ENCODE measurements at places on chromosomes 13 and 19.

DNA sequence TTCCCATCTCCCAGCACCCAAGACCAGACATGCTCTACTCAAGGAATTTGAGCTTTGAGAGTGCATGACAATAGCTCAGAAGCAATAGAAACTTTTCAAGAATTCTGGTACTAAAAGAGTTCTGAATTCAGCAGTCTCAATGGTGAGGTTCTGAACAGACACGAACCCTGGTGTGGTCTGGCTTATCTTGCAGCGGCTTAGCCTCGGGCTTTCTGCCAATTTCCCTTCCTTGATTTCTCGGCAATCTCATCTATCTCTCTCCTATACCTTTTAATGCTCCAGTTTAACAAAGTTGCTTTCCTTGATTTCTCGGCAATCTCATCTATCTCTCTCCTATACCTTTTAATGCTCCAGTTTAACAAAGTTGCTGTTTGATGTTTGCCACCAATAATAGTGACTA, 174.6 kb downstream of the SPRY2 start:
- no peak for DNase-seq

GRCh38 chr13:85216576-85216975, 582.6 kb downstream of the SLITRK6 start:
- no peak for DNase-seq

GRCh38 chr13:32173881-32174280, 141.3 kb downstream of the ZAR1L start:
- DNase-seq: no peak

- DNase-seq: no peak
Measured at GRCh38 chr19:16369664-16370576, 45.3 kb downstream of the KLF2 start.

DNA sequence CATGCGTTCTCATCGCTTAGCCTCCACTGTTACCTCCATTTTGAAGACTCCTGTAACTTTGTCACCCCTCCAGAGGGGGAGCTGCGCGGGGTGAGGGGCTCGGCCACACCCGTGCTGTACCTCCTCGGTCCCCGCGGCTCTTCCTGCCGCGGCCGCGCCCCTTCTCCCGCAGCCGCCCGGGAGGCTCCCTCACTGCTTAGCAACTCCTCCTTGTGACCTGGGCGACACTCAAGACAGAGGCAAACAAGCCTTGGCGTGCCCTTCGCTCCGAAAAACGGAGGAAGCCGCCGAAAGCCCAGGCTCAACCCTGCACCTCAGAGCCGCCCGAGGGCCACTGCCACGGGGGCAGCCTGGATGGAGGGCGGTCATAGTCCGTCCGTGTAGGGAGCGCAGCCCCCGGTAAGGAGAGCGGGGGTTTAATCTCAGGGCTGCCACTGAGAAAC, 494.3 kb downstream of the FOXO1 start:
- no peak for DNase-seq

DNA sequence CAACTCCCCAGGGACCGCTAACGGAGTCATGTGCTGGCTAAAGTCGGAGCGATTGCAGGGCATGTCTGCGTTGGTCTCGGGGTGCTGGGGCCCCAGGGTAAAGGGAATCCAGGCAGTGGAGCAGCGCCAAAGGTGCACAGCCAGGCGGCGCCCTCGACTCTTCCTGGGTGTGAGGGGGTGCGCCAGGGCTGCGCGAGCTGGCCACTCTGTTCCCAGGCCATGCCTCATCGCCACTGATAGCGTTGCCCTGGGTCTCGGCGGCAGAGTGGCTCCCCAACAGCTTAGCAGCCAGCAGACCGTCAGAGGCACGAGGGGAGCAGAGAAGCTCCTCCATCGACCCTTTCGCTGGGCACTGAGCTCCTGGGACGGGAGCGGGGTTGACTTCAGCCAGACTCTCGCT, 152.7 kb downstream of the B3GLCT start:
- DNase-seq: no peak
